ENCODE measurements at places on chromosomes 3 and 15.

- no peak for DNase-seq
Observed at GRCh38 chr15:99181545-99181971, 67.8 kb downstream of the TTC23 start.

GRCh38 chr3:195711813-195712534, 8.8 kb upstream of the MUC20 start:
- no peak for DNase-seq

DNA sequence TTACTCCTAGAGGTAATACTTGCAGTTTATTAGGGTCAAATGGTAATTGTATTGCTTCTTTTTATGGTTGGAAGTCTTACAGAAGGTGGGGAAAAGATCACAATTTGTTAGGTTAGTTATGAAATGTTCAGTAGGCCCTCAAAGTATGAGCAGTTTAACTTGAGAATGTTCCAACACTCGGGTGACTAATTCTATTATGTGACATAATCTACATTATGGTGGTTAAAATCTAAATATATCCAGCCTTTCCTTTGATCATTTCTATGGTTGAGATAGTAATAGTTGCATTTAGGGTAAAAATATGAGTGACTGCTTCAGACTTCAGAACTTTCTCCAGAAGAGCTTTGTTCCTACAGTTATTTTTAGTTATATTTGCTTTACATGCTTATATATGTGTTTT, 19.6 kb upstream of the FBXO22 start:
- no peak for DNase-seq

- DNase-seq, result no peak
Observed at GRCh38 chr3:157319672-157320071, 117.0 kb upstream of the PTX3 start.

DNA sequence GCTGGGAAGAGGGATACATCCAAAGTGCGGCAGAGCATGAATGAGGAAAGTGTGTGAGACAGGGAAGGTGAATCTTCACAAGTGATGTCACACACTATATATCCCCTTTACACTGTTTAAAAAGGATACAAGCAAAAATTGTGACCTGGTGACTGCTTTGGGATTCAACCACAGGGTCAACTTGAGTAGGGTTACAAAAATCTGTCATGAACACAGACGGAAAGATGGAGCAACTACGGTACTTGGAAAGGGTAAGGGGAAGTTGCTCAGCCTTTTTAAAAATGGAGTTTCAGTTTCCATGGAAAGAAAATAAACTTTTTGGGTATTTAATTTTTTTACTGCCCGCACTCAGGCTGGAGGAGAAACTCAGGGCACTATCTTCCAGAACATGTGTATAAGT, 60.3 kb downstream of the B3GNT5 start:
- DNase-seq, result no peak

DNA sequence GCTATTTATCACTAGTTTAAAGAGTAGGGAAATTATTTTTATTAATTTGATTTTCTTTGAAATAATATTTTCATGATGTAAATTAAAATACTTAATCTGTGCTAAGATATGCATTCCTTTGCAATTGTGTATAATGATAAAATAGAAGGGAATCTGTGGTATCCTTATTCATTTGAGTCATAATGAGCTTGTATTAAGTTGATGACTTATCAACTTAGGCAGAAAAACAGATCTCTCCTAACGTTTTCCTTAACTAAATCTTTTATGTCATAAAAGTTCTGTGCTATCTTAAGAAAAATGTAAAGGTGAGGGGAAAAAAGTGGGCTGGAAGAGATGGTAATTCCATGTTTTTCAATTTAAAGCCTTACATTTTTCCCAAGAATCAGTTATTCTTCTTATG, 1.9 kb downstream of the FGF7 start:
- no peak for DNase-seq

DNA sequence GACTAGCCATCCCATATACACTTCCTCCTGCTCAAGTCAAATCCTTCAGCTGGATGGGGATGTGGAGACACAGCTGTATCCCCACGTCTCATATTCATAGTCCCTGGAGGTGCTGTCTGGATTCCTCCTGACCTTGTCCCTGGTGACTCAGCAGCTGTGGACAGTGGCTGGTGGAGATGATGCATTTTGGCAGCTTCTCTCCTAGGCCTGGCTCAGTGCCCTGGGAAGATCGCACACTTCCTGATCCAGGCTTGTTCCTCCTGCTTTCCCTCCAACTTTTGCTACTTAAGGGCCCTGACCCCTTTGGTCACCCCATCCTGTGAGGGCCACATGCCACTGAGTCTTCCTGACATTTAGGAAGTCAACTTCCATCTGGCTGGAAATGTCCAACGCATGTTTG, 44.4 kb downstream of the ADAMTSL3 start:
- peak; percentile 63 for DNase-seq

DNA sequence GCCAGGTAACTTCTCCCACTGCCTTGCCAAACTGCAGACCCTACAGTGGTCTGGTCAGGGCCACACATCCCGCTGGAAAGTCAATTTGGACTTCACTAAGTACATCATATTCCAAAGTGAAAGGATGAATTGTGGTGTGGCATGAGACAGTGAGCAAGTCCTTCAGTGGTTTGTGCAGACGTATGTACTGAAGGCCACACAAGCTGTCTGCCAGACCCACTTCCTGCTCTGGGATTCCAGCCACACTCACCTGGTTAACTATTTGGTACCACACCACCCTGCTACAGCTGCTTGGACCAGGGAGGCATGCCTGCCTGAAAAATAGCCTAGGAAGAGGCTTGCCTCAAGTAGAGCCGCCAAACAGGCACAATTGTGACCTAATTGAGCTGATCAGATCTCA, 94.1 kb upstream of the STRIT1 start:
- no peak for DNase-seq

DNA sequence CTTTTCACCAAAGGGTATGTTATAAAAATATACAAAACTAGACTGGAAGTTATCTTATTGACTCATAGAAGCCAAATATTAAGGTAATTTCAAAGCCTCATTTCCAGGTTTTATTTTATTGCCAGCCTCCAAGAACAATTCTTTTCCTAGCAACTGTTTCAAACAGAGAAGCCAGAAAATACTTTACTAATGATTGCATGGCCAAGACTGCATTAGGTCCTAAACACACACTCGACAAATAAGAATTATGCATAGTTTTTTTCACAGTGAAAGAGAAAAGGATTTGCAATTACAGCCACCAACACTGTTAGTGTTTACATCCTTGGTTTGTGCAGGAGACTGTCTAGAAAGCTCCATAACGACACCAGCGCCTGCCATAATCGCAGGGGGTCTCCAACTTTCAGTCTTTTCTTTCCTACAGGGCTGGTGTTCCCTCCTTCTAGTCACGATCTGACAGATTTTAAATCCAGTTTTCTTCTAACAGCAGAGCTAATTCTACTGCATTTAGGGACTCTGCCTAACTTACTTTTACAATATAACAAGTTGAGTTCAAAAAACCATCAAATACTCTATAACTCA, 58.1 kb downstream of the CLASP2 start:
- no peak for DNase-seq

GRCh38 chr3:64985072-64985471, 297.3 kb upstream of the ADAMTS9 start:
- no peak for DNase-seq

DNA sequence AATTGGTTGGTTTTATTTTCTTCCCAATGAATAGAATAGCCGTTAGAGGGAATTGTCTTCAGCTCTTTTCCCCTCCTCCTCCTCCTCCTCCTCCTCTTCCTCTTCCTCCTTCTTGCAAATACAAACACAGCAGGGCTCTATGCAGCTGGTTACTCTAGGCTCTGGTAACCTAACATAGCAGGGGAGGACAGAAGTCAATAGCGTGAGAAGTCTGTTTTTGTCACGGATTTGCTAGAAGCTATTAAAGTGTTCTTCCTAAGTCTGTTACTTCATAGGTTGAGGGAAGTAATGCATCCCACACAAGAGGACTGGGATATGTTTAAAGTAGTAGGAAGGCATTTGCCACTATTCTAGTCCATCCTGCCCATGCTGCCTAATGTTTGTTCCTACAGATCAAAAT, 374.7 kb upstream of the TPRG1 start:
- DNase-seq, result no peak

GRCh38 chr3:127339928-127340861, 52.3 kb upstream of the PRR20G start:
- DNase-seq, result no peak

Data from A549 (cell line).